Natural killer cell (primary cell): ENCODE measurements at places on chromosomes 3 and 15. TPM values are rescaled to one million over a fixed set of nuclear protein-coding genes. Genes with fewer than 3 reads are reported as not detected.

DNA sequence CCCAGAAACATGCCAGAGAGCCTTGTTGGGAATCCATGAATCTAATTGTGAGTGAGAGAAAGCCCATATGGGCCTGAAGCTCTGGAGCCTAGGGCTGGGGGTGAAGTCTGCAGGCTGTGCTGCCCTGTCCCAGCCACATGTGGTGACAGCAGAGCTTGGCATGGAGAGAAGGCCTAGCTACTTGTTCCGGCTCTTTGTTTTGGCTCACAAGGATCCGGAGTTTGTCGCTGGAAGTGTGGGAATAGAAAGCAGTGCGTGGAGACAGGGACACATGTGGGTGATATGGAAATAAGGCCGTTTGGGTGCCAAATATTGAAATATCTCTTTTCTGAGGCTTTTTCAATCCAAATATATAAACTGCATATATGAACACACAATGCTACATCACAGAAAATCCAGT lies 78.2 kb downstream of the CLSTN2 start:
- DNase-seq = no peak

- DNase-seq = no peak
Observed at GRCh38 chr3:140344601-140345205, 333.2 kb upstream of the TRIM42 start.

DNA sequence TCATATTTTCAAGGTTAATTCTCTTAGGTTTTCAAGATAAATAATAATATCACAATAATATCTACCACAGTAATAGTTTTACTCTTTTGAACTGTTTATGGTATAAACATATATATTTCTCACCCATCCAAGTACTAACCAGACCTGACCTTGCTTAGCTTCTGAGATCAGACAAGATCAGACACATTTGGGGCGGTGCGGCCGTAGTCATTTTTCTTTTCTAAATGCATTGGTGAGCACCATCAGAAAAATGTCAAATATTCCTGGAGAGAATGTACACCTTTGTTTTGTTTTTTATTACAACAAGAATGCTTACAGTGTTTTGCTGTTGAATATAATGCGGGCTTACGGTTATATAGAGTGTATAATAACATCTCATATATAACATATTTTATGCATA lies 267.8 kb downstream of the ADAMTS17 start:
- DNase-seq = no peak

- no peak for DNase-seq
Observed at GRCh38 chr15:76347482-76348055, 11.0 kb downstream of the ISL2 start.

DNA sequence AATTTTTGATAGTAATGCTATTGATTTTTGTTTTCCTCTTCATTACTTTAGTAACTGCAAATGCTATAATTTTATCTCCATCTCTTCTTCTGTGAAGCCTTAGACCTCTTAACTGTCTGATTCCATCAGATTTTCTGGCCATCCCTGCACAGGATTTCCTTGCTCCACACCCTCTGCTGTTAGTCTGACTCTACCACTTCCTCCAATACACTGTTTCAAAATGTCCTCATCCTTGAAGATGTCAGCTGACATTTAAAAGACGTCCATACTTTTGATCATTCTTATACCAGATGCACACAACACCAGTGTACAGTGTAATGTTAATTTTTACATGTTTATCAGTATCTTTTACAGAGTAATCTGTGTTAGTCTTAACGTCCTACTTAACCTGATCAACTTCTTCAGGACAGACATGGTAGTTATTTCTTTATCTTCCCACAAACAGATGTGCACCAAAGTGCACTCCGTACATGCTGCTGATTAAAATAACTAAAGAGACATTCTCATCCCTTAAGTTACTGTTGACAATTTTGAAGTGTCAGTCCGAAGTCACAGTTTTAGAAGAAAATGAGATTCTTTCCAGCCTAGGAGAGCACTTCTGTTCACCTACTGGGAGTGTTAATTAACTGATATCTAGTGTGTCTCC lies 102.4 kb upstream of the RASGRP1 start:
- DNase-seq = no peak

DNA sequence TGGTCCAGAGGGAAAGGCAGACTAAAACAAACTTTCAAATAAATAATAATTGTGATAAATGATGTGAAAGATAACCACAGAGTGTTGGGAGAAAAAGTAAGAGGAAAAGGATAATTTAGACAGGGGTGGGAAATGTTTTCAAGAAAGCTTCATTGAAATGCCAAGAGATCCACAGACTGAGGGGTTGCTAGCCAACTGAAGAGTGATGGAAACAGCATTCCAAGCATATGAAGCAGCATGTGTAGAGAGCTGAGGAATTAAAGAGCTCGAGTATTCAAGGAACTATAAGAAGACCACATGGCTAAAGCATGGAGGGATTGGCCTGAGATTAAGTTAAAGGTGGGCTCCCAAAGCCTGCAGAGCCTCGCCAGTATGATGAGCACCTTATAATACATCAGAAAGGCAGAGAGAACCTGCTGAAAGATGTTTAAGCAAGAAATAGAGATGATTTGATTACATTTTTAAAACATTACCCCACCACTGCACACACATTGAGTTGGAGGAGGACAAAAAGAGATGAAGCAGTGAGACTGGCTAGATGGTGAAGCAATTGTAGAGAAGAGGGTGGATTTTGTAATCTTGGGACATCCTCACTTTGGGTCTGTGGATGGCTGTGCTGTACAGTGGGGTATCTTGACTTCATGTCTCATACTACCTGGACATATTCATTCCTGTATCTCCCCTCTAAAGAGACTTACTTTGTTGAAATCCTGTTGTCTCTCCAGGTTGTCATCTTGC lies 100.8 kb downstream of the STAC start:
- no peak for DNase-seq

DNA sequence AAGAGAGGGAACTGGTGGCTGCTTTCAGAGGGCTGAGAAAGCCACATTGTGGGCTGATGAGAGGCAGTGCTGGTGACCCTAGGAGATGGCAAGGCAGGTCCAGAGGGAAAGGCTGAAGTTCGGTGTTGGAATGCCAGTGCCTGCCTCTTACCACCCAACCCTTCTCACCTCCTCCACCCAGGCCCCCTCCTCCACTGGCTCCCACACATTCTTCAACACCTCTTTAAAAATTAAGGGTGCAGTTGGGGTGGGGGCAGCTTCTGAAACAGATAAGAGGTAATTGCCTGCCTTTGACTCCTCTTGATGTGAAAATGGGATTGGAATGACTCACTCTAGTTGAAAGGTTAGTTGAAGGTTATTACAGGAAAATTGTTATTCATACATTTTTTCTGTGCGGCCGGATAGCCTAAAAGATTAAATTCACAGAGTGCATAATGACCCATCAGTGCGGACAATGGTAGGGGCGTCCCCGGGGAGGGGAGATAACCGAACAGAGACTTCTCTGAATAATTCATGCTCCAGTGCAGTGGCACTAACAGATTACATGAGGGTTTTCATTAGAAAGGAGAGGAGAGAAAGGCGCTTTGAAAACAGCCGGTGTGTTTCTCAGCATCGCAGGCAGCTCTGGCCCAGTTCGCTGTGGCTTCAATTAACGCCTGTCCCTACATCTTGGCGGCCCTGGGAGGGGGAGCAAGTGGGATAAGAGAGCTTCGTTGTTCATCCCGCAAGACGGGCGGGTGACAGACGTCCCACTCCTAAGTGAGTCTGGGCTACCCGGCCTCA lies 212.4 kb downstream of the TLE3 start:
- no peak for DNase-seq

GRCh38 chr3:149736175-149736952 lies 15.9 kb downstream of the COMMD2 start:
- no peak for DNase-seq

Gene GOLGA8T
- total RNA-seq = 3.0 TPM

Gene GOLGA6C
- total RNA-seq = not detected

Gene NR2E3
- total RNA-seq = not detected

Gene BCHE
- not detected for total RNA-seq

Gene SHC4
- total RNA-seq = 0.20 TPM
